ENCODE measurements at places on chromosomes 4 and X.

- no peak for DNase-seq
These were observed 15.6 kb upstream of the CWH43 start for GRCh38 chr4:48970471-48970921.

- no peak for DNase-seq
These were observed 434.3 kb upstream of the RASGEF1B start for GRCh38 chr4:81905971-81906370.

GRCh38 chr4:35038079-35038805 lies 1206.1 kb downstream of the ARAP2 start:
- DNase-seq = no peak

- no peak for DNase-seq
These were observed 46.0 kb downstream of the MAOA start for GRCh38 chrX:43702079-43702524.

DNA sequence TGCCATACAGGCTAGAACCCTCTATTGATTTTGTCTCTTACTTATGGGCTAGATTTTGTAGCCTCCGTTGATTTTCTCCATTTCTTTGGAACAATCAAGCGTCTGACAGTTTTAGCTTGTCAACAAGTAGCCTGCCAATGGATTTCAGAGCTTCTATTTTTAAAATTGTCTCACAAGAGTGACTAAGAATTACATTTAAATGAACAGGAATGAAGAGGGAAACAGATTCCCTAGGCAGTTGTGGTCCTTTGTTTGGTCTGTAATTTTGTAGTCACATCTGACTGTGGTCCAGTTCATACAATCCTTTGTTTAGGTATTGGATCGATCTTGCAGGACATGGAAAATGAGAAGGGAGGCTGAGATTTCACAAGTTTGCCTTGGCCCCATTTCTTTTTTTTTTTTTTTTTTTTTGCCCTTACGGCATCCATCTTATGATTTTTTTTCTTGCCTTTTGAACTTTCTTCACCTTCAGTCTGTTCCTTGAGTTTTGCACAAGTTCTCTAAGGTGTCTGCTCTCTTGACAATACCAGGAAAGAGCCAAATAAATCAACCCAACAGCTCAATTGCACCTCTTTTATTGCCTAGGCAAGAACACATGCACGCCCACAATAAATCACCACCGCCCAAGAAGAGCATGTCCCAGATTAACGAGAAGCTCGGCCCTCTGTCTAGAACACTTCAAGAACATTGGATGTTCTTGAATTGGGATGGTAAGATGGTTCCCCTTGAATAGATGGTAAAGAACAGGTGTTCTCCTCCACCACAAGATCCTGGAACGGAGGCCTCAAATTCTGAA lies 86.5 kb upstream of the EGFL6 start:
- no peak for DNase-seq

- no peak for DNase-seq
These were observed 58.0 kb upstream of the PGRMC2 start for GRCh38 chr4:128345650-128346049.

- DNase-seq = peak; percentile 70
These were observed 55.6 kb downstream of the MAP7D2 start for GRCh38 chrX:20060961-20061748.

- DNase-seq = no peak
These were observed 17.2 kb downstream of the NKX6-1 start for GRCh38 chr4:84481860-84482245.

DNA sequence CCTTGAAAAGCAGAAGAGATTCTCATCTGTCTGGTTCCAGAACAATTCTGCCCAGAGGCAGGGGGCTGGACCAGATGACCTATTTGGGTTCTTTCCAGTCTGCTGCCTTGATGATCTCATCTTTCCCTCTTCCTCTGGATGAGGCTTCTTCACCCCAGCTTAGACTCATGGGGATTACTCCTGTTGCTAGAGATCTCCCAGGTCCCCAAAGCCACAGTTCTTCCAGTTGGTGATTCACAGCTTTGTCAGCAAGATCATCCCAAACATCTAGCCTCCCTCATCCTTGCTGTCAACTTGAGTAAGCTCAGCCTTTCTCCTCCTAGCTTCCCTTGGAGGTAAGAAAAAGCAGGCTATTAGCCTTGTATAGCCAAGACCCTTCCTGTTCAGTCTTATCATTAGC lies 64.2 kb upstream of the PJA1 start:
- DNase-seq = no peak

- DNase-seq = no peak
These were observed 1043.2 kb downstream of the PCDH18 start for GRCh38 chr4:136489101-136489500.

GRCh38 chr4:24179201-24179840 lies 289.5 kb upstream of the PPARGC1A start:
- no peak for DNase-seq

- DNase-seq = no peak
These were observed 66.4 kb upstream of the NDP start for GRCh38 chrX:44039556-44039955.

- no peak for DNase-seq
These were observed 27.7 kb downstream of the PDGFRA start for GRCh38 chr4:54256491-54257486.

- DNase-seq = no peak
These were observed 7.7 kb upstream of the STX18 start for GRCh38 chr4:4549534-4549933.

DNA sequence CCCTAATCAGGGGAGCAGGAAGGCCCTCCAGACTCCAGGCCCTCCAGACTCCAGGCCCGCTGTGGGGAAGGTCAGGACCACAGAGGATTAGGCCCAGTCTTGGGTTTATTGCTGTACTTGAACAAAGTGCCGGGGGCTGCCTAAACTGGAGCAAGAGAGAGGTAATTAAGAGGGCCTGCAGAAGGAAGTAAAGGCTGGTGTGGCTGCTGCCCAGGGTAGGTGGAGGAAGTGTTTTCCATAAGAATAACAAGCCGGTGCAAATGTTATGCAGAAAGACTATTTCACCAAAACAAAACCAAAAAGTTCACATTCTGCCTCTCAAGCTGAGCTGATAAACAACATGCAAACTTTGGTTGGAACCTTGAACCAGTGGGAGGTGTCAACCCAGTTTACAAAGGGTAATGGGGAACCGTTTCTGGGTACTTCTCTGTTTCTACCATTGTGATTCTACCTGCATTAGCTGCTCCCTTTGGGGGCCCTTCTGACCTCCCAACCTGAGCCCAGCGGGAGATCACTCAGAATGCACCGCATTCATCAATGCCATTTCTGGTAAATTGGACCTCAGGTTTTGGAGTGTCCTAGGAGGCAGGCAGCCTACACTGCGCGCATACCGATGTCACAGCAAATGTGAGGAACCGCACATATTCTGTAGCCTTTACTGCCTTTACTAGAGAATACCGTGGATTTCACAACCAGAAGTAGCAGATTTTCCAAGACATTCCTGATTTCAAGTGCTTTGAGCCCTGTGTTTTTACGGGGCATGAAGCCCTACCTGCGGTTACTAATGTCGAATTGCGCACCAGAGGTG lies 59.7 kb upstream of the BCOR start:
- DNase-seq = no peak

DNA sequence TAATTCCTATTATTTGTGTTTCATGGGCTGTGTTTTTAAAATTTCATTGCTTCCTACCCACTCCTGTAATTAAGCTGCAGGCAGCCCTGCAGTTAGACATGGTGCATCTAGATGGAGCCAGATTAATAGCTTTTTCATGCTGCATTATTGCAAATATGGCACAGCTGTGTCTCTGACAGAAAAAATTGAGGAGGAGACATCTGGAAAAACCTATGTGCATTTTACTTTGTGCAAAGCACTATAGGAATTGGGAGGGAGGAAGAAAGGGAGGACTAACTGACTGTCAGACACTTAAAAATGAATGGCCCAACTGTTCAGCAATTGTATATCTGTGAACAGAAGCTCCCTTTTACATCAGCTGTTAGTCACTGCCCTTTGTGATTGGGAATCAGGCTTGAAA lies 8.1 kb upstream of the RPGR start:
- no peak for DNase-seq

DNA sequence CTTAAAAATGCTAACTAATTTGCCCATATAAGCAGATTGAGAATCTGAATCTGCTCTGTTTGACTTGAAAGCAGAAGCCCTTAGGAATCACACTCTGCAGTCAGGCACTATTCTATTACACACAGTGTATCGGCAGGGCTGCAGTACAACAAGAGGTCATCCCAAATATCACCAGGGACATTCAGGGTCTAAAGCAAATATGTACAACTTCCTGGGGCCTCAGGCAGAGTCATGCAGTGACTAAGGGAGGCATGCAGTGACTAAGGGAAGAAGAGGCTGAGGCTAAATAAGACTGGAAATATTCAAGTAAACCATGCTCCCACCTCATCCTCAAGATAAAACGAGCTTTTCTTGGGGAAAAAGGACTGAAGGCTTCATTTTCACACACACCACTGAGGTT lies 20.9 kb downstream of the MAPK10 start:
- DNase-seq = no peak

- no peak for DNase-seq
These were observed 107.9 kb downstream of the CPEB2 start for GRCh38 chr4:15110120-15110571.

DNA sequence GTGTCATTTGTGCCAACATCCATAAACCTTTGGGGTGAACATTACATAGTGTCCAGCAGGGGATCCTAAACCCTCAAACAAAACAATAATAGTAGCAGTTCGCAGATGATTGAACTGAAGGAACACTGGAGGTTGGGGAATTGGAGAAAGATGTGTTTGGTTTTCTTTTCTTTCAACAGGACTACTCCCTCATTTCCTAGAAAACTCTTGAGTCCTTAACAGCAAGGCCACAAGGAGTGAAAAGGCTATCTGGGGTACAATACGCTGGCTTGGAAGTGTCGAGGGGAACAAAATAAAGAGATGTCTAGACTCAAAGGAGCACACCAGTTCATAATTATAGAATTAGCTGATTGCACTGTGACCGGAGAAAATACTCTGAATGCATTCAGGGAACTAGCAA lies 72.1 kb downstream of the IDS start:
- DNase-seq = no peak

DNA sequence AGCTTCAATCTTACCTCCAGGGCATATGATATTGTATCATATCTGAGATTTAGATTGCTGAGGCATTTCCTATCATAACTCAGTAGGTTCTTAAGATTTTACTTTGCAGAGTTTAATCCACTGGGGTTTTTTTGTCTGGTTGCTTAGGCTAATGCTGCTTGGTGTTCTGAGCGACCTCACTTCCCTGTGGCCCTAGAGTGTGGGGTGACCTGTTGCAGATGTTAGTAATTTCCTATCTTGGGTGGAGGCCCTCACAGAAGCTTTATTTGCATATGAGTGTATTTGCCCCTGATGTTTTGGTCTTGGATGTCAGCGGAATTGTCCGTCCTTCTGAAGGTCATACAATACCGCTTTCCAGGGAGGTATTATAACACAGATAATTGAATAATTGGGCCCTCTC lies 137.1 kb downstream of the NDST3 start:
- no peak for DNase-seq

GRCh38 chr4:172596206-172596605 lies 572.4 kb upstream of the GALNT7 start:
- no peak for DNase-seq

GRCh38 chrX:42128587-42128986 lies 205.2 kb upstream of the CASK start:
- no peak for DNase-seq

GRCh38 chr4:3226467-3226866 lies 22.5 kb upstream of the MSANTD1 start:
- no peak for DNase-seq

- DNase-seq = no peak
These were observed 59.0 kb upstream of the HELT start for GRCh38 chr4:184959309-184959708.

DNA sequence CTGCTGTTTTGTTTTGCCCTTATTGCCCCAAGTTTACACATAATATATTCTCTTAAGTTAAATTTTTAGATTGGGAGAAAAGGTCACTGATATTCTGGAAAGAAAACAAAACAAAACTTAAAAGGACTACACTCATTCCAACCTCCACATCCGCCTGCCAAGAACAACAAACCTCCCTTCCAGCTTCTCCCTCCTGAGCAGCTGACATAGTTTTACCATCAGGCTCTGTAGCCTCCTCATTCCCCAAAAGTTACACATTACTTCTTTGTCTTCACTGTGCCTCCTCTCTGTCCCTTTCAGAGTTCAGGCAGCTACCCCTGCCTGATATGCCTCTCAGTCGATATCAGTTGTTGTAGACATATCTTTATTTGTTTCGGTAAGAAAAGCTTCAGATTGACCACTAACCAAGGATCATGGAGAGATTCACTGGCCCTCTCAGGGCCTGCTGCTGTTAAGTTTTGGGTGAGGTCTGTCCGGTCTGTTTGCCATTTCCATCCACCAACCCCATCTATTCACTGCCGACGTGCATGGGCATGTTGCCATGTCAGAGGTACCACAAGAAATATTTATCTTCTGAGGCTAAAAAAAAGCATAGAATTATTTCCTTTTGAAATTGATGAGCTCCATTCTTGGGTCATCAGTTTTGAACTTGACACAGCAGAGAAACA lies 164.1 kb downstream of the GASK1B start:
- no peak for DNase-seq

DNA sequence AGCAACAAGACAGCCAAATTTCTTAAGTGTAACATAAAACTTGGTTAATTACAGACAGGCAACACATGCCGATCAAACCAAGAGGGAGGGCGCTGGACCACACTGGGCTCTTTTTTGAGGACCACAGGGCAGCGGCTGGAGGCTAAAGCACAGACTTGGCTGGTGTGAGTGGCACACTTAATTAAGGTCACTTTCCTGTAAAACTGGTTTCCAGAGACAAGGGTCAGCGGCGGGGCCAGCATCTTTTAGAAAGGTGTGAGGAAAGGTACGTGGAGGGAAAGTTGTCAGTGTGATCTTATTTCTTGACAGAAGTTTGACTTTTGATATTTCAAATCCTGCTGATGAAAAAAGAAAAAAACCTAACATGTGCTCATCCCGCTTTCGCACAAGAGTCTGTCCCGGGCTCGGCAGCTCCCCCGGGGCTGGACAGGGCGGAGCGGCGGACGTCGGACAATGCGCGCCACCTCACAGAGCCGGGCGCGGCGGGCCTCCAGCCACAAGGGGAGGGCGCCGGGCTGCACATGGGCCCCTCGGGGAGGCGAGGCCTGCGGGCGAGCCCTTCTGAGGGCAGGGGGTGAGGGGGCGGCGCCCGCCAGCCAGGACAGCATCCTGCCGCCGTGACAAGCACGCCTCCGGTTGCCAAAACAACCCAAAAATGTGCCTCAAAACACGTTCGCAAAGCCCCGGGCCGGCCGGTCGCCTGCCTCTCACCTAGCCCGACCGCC lies 660 bp upstream of the HSPA4L start:
- no peak for DNase-seq

GRCh38 chr4:79014230-79014629 lies 75.0 kb upstream of the PAQR3 start:
- no peak for DNase-seq

- no peak for DNase-seq
These were observed 183.5 kb downstream of the MSL3 start for GRCh38 chrX:11941571-11941970.

GRCh38 chrX:2609431-2610238 lies 81.5 kb upstream of the CD99 start:
- DNase-seq = no peak

DNA sequence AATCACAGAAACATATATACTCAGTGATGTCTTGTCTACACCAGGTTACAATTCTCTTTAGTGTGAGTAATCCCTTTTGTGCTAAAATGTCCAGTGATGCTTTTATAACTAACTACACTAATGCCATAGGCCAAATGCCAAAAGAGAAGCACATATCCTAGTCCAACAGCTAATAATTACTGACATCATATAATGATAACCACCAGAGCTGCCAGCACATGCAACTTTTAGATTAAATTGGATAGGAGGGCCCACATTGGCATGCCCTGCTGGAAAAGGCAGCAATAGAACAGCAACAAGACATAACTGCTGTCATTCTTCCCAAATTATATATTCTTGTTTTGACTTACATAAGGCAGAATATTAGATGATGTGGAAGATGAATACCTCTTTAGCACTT lies 238.8 kb downstream of the KCNIP4 start:
- no peak for DNase-seq
